ENCODE measurements at places on chromosomes 2 and 18.

GRCh38 chr2:42214669-42215068, 45.5 kb downstream of the EML4 start:
- DNase-seq: no peak

DNA sequence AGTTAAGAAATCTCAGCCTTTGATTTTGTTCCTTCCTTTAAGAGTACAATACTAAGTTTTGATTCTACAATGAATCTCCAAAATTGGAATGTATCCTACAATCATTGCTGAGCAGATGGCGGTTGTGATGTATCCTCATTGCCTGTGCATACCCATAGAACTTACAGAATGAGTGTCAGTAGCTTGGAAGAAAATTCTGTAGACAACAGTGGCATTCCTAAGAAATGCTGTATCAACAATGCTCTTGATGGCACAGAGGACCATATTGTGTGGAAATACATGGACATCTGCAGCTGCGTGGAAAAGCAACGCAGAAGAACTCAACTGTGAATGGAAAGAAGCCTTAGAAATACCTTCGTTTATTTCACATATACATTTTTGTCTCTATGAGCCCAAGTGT, 30.2 kb downstream of the GAREM1 start:
- DNase-seq: no peak

DNA sequence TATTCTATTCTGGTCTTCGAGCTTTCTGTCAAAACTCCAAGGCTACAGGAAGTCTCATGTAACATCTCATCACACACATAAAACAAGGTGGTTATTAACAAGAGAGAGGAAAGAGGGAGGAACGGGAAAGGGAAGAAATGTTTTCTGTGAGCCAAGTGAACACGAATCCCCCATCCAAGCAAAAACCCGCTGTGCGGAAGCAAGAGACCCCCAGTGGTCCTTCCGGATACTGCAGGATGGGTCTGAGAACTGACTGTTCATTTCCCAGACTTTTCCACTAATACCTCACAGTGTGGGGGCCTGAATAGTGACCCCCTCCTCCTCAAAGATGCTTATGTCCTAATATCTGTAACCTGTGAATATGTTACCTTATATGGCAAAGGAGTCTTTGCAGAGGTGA, 19.0 kb upstream of the DIPK1C start:
- no peak for DNase-seq

- no peak for DNase-seq
Observed at GRCh38 chr2:12478151-12479064, 238.3 kb upstream of the TRIB2 start.

DNA sequence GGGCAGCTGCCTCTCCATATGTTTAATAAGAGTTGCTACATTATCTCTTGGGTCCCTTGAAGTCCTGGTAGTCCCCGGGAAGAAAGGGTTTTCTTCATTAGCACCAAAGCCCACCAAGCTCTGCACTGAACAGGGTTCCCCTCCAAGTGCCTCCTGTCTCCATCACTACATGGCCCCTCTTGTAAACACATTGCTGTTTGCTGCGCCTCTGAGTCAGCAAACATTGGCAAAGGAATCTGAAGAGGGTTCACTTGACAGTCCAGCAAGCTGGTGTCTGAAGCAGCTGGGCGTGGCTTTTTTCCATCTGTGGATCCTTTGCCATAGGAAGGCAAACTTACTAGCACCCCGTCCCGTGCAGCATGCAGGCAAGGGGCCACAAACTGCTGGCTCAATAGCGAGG, 82.8 kb downstream of the TEX51 start:
- DNase-seq: no peak

DNA sequence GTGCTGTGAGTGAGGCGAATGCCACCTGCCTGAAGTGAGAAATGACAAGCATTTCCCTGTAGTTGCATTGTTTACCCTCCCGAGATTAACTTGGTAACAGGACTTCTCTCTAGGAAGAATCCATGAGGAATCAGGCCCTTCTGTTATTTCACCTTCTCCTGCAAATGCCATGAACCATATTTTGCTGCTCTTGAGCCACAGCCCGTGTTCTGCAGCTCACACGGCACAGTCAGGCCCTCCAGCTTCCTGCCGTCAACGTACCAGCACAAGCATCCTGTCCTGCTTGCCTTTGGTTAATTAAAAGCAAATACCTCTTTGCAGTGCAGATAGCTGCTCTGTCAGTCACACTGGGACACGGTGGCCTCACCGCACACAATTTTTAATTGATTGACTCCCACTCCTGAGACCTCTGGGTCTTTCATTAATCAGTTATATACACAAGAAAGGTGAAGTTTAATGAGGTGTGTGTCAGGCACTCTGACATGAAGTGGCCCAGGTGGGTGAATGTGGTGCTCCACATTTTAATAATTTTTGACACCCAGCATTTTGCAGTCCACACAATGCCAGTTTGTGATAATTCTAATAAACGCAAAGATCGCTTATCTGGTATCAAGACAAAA, 95.3 kb upstream of the ASB18 start:
- no peak for DNase-seq

- no peak for DNase-seq
Observed at GRCh38 chr2:157229572-157229971, 27.9 kb upstream of the GALNT5 start.

DNA sequence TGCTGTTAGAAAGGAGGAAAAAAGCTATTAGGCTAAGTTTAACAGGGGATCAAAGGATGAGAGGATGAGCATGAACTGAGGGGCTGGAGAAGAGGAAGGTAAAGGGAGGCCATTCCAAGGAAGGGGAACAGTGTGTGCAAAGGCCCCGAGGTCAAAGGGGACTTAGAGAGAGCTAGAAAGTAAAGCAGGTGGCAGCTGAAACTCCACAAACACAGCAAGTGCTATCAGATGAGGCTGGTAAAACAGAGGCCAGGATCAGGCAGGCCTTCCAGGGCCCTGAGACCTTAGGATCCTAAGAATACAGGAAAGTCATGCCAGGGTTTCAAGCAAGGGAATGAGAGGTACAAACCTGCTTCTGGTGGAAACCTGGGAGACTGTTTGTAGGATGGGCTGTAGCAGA, 5.8 kb downstream of the HDAC4 start:
- DNase-seq: no peak

GRCh38 chr18:55588870-55589595, 1.0 kb upstream of the TCF4 start:
- DNase-seq: no peak

GRCh38 chr2:40758401-40759155, 306.7 kb upstream of the SLC8A1 start:
- no peak for DNase-seq

DNA sequence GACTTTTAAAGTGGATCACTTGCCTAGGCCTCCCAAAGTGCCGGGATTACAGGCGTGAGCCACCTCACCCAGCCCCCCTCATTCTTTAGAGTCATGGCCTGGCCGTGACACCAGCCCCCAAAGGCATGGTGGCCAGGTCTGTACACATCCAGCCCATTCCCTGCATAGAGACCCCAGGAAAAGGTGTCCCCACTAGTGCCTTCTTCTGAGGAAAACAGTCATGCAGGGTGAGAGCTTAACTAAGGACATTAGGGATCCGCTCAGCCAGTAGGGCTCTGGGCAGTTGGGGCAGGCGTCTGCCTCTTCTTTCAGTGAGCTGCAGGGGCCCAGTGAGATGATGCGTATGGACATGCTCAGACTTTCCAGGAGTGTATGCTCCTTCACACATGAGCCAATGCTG, 5.7 kb upstream of the AMER3 start:
- no peak for DNase-seq

GRCh38 chr2:59693231-59693959, 860.1 kb downstream of the BCL11A start:
- DNase-seq: no peak

DNA sequence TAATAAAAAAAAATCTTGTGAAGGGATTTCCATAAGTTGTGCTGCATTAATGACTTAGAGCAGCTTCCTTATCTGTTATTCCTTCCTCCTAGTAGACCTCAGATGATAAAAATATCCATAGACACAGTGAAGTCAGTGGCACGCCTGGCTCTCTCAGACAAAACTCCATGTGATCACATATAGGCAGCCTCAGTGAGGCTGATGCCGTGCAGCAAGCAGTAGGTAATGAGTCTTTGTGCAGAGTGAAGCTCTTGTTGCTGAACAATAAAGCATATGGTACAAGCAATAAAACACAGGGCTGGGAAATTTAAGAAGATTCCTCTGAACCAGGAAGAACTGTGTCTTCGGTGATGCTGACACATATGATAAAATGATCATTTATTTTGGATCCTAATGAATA, 102.7 kb downstream of the CSRNP3 start:
- no peak for DNase-seq

DNA sequence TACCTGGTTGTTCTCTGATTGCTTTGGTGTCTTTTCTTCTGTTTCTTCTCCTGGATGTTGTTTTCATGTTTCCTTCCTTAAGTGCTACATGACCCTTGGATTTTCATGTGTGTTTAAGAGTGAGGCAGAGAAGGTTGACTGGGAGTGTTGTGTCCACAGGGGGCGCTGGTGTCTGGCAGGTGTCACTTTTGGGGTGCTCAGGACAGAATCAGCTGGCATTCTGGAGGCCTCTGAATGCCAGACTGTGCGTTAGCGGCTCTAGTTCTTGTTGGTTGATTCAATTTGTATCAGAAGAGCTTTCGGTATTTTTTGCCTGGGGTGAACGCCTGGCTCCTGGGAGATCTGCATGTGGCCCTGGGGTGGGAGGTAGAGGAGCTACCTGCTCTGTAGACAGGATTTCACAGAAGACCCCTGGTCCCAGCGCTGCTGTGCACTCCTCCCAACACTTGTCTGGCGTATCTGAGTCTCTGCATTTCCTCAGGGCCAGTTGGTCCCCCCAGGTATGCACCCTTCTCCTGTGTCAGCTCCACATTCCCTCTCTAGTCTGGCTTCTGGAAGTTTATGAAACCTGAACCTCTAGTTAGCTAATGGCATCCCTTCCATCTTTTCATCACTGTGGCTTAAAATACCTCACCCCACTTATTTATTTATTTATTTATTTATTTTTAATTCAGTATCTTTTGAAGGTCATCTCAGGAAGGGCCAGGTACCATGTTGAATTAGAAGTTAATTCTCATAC, 1.1 kb downstream of the GREB1 start:
- no peak for DNase-seq

- DNase-seq: no peak
Observed at GRCh38 chr18:11324956-11325882, 175.8 kb upstream of the PIEZO2 start.

DNA sequence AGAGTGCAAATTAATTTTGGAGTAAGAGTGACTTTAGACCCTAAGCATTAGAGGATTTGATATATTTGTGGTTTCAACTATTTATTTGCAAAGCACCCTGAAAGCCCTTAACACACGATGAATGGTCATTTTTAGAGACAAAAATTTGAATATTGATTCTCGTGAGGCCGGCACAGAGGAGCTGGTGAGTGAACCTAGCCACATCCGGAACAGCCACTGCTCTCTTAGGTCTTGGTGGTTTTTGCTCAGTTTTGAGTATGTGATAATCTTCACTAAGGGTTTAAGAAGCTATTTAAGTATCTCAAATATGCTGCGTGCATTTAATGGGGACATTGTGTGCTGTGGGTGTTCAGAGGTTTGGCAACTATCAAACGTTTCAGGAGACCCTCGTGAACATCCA, 204.8 kb downstream of the TSN start:
- DNase-seq: no peak

DNA sequence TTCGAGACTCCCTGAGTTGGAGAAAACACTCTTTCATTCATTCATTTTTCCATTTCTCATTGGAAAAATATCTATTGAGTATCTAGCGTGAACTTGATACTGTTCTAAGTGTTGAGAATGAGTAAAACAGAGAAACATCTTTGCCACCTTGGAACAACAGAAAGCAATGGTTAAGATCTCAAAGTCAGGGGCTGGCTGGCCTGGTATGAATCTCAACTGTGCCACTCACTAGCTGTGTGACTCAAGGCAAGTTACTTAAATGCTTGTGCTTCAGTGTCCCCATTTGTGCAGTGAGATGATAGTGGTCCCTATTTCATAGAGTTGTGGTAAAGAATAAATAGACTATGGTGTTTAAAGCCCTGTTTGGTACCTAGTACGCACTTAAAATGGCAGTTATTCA, 415.2 kb downstream of the NBAS start:
- no peak for DNase-seq

DNA sequence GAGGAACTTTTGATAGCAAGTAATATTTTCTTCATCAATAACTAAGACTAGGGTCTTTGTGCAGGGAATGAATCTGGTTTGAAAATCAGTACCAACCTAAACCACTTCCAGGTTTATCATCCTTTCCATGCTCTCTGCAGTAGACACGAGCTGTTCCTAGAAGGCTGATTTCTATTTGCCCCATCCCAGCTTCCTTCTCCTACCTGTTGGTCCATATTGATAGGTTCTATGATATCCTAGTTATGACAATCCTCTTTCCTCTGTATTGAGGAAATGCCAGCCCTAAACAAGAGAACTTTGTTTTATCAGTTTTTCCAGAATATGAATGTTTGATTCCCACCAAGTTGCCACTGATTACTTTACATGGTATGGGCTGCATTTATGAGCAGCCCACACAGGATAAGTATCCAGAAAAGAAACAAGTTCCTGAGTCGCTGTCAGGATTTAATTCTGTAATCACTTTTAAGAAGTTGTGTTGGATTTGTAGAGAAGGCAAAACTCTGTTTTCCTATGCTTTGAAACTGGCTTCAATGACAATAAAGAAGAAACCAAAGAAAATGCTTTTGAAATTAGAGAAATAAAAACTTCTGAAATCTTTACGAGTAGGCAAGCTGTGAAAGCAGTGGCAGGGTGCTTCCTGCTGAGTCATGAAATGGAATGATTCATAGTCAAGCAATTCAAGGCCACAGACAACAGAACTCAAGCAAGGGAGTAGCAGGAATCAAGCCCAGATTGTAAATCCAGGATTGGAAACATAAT, 37.3 kb upstream of the TANK start:
- no peak for DNase-seq

DNA sequence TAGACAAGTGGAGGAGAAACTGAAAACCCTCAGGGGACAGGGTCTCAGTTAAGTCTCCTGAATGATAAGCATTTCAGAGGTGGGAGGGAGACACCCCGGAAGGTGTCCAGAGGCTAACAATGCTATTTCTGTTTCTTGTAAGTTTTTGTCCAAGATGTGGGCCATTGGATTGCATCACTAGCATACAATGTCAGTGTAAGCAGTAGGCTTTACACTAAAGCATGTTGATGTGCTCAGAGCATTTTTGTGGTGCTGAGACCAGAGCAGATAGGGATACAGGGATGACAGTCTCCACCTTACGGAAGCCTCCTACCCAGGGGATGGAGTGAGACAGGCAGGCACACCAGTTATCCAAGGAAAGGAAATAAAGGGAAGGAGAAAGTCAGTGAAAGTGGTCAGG, 2.2 kb upstream of the IL1R1 start:
- DNase-seq: no peak

DNA sequence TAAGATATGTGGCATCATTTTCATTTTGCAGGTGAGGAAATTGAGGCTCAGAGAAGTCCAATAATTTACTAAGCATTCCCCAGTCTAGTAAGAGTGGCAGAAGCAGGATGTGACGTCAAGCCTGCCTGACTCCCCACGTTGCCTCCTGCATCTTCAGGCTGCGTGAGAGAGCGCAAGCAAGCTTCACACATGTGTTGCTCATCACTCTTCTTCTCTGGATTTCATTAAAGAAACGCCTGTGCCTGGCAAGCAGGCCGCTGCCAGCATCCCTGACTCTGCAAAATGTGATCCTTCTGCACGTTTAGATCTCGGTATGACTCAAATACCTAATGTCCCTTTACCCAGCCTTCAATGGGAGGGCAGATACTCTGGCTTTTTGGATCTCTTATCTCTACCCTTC, 96.8 kb downstream of the PRKCE start:
- no peak for DNase-seq

GRCh38 chr2:19043893-19044292, 314.5 kb downstream of the OSR1 start:
- no peak for DNase-seq
